Lung (tissue), 17 donors: ENCODE measurements at places on chromosomes 5 and 9.
A peak's percentile ranks its signal among the peaks of the same experiment; 100 is the strongest.

- H3K4me1 ChIP-seq, result peaks cover 15% of the 10 kb centered on the region
- H3K4me3 ChIP-seq, result no peak overlapping the region
- peak; percentile 11 for DNase-seq
- H3K27me3 ChIP-seq, result no peaks in the 10 kb centered on the region
Observed at GRCh38 chr9:92151691-92152393, 36.6 kb upstream of the SPTLC1 start.

- H3K4me3 ChIP-seq, result no peak overlapping the region
- H3K4me1 ChIP-seq, result no peaks in the 10 kb centered on the region
- no peak for DNase-seq
- no peaks in the 10 kb centered on the region for H3K27me3 ChIP-seq
- H3K27ac ChIP-seq, result no peak overlapping the region
Observed at GRCh38 chr5:15539951-15540350, 40.0 kb downstream of the FBXL7 start.

DNA sequence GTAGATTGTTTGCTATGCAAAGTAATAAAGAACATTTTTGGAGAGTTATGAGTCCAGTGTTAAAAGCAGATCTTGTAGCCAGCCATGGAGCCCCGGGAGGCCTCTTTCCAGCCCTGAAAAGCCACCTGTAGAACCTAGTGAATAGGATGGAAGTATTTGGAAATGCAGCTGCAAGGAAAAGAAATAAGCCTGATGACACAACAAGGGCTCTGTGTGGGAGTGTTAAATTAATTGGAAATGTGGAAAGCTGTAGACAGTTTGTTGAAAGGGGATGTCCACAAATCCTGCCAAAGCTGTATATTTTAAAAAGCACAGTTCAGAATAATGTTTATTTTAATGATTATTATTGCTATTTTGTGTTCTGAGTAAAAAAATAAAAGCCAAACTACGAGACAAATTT is 152.5 kb upstream of the GHR start:
- no peak overlapping the region for H3K27ac ChIP-seq
- H3K27me3 ChIP-seq, result no peaks in the 10 kb centered on the region

DNA sequence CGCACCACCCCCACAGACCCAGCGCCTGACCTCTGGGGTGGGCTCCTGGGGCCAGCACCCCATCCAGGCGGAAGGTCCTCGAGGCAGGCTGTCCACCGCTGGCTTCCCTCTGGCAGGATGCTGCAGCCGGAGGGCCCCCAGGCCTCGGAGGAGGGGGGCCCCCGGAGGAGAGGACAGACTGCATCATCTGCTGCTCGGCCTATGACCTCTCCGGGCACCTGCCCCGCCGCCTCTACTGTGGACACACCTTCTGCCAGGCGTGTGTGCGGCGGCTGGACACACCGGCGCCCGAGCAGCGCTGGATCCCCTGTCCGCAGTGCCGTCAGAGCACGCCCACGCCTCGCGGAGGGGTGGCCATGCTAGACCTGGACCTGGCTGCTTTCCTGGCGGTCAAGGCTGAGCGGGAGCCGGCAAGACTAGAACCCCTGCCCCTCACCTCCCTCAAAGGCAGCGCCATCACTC is 1.2 kb downstream of the RNF224 start:
- H3K4me1 ChIP-seq, result no peaks in the 10 kb centered on the region
- H3K36me3 ChIP-seq, result no peaks in the 10 kb centered on the region
- H3K4me3 ChIP-seq, result no peak overlapping the region
- H3K27ac ChIP-seq, result no peak overlapping the region
- no peak for DNase-seq

GRCh38 chr5:69450116-69450515 is 35.2 kb downstream of the MARVELD2 start:
- H3K27ac ChIP-seq, result no peak overlapping the region
- no peaks in the 10 kb centered on the region for H3K36me3 ChIP-seq
- no peak for DNase-seq
- no peaks in the 10 kb centered on the region for H3K4me1 ChIP-seq
- H3K4me3 ChIP-seq, result no peak overlapping the region

- no peak for DNase-seq
- H3K4me1 ChIP-seq, result peaks cover 4% of the 10 kb centered on the region
- no peak overlapping the region for H3K4me3 ChIP-seq
Observed at GRCh38 chr9:110809038-110809595, 140.5 kb downstream of the MUSK start.

GRCh38 chr9:37466037-37466709 is 923 bp upstream of the ZBTB5 start:
- H3K36me3 ChIP-seq, result no peaks in the 10 kb centered on the region
- DNase-seq, result peak; percentile 88
- peaks cover 7% of the 10 kb centered on the region for H3K4me1 ChIP-seq

GRCh38 chr9:33263131-33264002 is 1.1 kb downstream of the BAG1 start:
- peak overlapping the region; percentile 98 for H3K4me3 ChIP-seq
- H3K4me1 ChIP-seq, result peaks cover 15% of the 10 kb centered on the region
- peak overlapping the region; percentile 96 for H3K27ac ChIP-seq
- peaks cover 37% of the 10 kb centered on the region for H3K36me3 ChIP-seq

DNA sequence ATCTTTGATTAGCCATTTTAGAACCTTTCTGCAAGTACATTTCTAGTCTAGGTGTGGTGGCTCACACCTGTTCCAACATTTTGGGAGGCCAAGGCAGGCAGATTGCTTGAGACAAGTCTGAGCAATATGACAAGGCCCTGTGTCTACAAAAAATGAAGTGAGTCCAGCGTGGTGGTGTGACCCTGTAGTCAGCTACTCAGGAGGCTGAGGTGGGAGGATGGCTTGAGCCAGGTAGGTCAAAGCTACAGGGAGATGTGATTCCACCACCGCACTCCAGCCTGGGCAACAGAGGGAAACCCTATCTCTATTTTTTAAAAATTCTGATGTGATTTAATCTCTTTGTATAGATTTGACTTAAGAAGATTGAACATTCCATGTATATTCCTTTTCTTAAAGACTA is 95.7 kb upstream of the FAM120A start:
- no peaks in the 10 kb centered on the region for H3K4me1 ChIP-seq
- no peaks in the 10 kb centered on the region for H3K36me3 ChIP-seq
- H3K27me3 ChIP-seq, result no peaks in the 10 kb centered on the region
- no peak overlapping the region for H3K27ac ChIP-seq
- no peak for DNase-seq

DNA sequence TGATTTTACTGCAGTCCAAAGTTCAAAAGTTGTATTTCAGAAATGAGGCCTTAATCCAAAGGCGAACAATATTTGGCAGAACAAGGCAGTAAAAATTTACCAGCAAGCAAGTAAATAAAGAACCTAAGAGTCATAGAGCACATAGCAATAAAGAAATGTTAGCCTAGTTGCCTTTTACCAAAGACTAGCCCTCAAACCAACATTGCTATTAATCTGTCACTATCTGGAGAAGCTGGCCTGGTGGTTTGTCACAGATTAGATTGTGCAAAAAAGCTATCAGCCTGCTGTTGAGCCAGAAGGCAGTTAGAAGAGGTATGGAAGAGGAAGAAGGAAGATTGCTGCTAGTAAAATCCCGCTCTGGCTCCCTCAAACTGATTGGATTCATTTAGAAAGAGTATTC is 304.7 kb upstream of the KLF4 start:
- H3K27me3 ChIP-seq, result no peaks in the 10 kb centered on the region
- no peaks in the 10 kb centered on the region for H3K36me3 ChIP-seq
- H3K4me3 ChIP-seq, result no peak overlapping the region
- no peak overlapping the region for H3K27ac ChIP-seq
- DNase-seq, result no peak

GRCh38 chr5:107294211-107294550 is 376.6 kb downstream of the EFNA5 start:
- H3K4me1 ChIP-seq, result peaks cover 21% of the 10 kb centered on the region
- H3K27ac ChIP-seq, result no peak overlapping the region
- DNase-seq, result no peak
- H3K27me3 ChIP-seq, result no peaks in the 10 kb centered on the region
- no peaks in the 10 kb centered on the region for H3K36me3 ChIP-seq

DNA sequence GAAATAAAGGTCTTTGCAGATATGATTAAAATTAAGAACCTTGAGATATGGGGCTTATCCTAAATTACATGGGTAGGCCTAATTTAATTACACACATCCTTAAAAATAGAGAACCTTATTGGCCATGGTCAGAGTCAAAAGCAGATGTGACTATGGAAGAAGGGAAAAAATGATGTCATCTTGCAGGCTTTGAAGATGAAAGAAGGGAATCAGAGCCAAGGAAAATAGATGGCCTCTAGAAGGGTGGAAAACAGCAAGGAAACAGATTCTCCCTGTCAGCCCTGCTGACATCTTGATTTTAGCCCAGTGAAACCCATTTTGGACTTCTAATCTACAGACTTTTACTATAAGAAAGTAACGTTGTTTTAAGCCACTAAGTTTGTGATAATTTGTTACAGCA is 37.6 kb upstream of the KCNN2 start:
- no peaks in the 10 kb centered on the region for H3K36me3 ChIP-seq
- H3K4me3 ChIP-seq, result no peak overlapping the region
- no peaks in the 10 kb centered on the region for H3K4me1 ChIP-seq
- DNase-seq, result no peak
- no peaks in the 10 kb centered on the region for H3K27me3 ChIP-seq

- DNase-seq, result no peak
- no peak overlapping the region for H3K4me3 ChIP-seq
- H3K27me3 ChIP-seq, result no peaks in the 10 kb centered on the region
- H3K27ac ChIP-seq, result no peak overlapping the region
- H3K4me1 ChIP-seq, result no peaks in the 10 kb centered on the region
Observed at GRCh38 chr5:20230010-20230409, 242.0 kb upstream of the CDH18 start.

DNA sequence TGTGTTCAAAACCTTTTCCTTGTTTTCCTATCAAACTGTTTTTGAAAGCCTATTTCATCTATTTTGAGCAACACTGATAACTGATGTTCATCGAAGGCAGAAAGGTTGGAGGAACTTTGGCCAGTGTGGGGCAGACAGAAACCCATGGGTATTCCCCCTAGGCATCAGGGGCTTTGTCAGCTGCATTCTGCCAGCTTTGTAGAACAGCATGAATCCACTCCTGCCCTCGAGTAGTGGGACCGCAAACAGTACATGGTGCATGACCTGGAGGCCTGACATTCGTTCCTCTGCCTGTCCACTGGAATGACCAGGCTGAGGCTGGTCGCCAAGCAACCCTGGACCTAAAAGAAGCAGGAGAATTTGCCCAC is 22.7 kb downstream of the ARHGAP26 start:
- H3K27me3 ChIP-seq, result no peaks in the 10 kb centered on the region
- H3K4me1 ChIP-seq, result peaks cover 1% of the 10 kb centered on the region
- DNase-seq, result no peak
- no peaks in the 10 kb centered on the region for H3K36me3 ChIP-seq
- no peak overlapping the region for H3K27ac ChIP-seq

- H3K4me3 ChIP-seq, result no peak overlapping the region
- DNase-seq, result no peak
Observed at GRCh38 chr9:118422508-118422907, 718.3 kb downstream of the TLR4 start.
